H7 (cell line): ENCODE measurements at places on chromosomes 3 and 15.

DNA sequence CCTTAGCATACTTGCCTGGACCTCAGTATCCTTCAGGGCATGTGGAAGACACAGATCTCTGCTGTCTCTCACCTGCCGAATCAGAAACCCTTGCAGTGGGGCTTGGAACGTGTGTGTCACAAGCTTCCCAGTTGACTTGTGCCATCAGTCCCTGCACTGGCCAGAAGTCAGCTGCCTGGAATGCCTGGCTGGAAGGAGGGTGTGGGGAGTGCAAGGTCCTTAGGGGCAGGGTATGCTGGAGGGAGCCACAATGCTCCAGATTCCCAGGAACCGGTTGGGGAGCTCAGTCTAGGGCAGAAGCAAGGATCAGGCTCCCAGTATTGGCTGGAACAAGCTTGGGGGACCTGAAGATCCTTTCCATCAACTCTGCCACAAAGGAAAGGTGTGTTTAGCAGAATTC is 27.1 kb downstream of the SPSB4 start:
- DNase-seq = no peak

DNA sequence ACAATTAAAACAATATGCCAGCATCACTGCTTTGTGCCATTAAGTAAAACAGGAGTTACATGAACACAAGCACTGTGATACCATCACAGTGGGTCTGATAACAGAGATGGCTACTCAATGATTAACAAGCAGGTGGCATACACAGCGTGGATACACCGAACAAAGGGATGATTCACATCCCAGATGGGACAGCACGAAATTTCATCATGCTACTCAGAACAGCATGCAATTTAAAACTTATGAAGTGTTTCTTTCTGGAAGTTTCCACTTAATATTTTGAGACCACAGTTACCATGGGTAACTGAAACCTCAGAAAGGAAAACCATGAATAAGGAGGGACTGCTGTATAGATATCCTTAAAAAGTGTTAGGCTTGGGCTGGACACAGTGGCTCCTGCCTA is 44.5 kb downstream of the SLC24A1 start:
- DNase-seq = no peak

DNA sequence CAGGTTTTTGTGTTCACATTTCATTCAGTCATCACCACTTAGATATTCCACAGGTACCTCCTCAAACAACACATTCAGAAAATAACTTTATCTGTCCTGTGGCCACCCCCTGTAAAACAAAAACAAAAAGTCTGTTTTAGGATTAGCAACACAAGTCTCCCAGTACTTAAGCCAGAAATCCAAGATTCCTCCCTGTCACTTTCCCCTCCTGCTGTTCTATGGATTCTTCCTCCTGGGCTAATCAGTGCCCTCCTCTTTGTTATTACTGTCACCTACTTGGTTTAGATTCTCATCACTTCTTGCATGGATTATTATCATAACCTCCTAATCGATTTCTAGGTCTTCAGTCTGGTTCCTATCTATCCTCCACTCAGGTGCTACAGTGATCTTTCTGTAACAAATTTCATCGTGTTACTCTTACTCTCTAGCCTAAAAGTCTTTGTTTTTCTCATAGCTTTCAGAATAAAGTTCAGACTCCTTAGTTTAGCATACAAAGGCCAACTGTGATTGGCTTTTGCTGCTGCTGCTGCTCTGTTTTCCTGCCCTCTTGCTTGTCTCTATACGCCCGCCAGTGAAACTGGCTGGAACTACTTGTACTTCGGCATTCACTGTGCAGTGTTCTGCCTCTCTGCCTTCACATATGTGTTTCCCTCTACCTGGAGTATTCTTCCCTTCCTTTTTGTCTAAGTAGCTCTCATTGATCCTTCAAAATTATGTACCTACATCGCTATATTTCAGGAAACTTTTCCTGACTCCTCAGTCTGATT is 32.2 kb downstream of the PPP2R3A start:
- DNase-seq = no peak

DNA sequence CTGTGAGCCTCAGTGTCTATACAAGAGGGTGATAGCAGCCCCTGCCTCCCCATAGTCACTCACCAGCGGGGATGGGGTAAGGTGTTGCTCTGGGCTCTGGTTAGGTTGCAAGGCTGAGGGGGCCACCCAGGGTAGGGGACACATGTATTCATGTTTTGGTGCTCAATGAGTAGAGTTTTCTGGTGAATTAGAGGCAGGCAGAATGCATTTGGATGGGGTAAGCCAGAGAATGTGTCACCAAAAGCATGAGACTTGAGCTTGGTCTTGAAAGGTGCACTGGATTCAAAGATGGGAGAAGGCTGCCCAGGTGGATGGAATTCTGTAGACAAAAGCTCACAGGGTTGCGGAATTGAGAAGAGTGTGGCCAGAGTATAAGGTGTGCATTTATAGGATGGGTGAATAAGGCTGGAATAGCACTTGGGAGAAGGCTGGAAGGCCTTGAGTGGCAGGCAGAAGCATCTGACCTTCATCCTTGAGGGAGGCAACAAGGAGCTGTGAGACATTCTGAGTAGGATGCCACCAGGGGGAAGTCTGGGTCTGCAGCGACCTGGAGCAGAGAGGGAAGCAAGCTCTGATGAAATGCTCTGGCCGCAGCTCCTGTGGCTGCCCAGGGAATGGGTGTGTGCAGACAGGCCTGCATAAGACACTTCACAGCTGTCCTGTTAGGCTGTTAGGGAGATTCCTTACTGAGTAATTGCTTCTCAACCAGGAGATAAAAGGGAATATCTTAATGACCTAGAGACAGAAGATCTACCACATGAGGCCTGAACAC is 149.6 kb downstream of the CHDH start:
- no peak for DNase-seq

- no peak for DNase-seq
Observed at GRCh38 chr3:36166477-36166876, 213.8 kb upstream of the STAC start.

DNA sequence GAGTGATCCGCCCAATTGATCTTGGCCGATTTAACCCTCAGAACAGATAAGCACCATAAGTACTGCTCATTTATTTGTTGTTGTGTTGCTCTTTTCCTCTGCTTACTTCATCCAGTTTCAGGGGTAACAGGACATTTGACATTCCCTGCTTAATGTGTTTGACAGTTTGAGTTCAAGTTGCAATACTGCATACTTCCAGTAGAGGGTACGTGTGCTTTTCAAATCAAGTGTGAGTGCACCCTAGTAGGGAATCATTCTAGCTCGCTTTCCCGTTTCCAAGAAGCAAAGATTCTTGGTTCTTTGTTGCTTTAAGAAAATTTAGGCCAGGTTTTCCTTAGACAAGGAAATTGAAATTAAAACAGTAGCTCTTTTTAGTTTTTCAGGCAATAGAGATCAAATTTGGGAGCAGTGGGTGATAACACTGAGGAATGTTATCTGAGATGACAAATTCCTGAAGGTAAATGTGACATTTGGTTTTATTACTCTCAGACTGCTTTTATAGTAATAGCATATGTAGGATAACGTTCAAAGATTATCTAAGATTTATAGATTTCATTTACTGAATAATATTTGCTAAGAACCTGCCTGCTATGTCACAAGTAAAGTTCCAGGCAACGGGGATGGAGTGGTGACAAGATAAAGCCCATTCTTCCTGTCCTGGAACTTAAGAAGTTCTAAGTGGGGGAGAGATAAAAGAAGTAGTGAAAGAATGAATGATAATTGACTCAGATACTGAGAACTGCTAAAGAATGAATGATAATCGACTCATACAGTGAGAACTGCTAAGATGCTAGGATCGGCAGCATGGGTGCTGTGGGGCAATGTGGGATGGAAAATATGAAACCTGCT is 73.3 kb downstream of the SYNPR start:
- peak; percentile 44 for DNase-seq

- DNase-seq = no peak
Observed at GRCh38 chr3:56952061-56952460, 108.4 kb upstream of the SPATA12 start.

DNA sequence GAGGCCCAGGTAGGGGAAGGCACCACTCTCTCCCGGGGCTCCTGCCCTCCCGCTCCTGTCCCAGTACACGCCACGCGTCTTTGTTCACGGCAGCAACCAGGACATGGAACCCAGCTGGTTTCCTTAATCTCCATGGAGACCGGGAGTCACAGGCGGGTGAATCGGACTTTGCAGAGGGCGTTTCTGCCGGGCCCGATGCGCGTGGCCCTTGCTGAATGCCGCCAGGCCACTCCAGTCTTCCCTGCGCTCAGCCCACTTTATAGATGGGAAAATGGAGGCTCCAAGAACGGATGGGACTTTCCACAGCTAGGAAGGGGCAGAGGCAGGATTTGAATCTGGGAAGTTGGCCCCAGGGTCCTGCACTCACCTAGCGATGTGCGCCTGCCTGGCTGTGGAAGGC is 7.4 kb downstream of the PLXND1 start:
- no peak for DNase-seq

DNA sequence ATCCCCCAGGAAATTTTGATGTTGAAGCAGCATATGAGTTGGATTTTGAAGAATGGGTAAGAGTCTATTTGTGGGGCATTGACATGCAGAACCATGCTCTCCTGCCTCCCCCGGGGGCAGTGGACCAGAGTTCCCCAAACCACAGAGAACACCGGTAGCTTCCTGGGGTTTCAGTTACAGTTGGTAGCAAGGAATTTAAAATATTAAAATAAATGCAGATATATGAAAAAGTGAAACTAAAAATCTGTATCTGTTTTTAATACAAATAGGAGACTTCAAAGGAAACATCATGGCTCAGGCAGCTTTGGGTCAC is 37.4 kb downstream of the SLC9A9 start:
- no peak for DNase-seq

DNA sequence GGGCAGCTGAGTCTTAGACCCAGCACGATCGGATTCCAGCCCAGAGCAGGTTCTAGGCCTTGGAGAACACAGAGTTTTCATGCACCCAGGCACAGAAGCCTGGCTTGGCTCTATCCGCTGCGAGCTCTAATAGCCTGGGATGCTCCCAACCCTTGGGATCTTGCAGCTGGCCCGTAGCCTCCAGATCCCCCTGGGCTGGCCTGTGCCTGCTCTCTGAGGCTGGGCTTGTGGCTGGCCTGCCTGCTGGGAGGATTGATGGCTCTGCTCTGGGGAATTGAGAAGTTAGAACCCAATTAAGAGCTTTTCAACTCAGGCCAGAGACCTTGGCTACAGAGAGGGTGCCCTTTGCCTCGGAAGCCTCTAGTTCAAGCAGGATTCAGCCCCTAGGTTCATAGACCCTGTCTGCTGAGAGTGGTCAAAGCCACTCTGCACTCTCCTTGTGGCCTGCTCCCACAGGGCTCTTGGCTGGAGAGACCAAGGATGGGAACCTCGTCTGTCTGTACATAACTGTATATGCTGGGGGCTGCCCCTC is 64.4 kb downstream of the MAGEF1 start:
- DNase-seq = no peak

DNA sequence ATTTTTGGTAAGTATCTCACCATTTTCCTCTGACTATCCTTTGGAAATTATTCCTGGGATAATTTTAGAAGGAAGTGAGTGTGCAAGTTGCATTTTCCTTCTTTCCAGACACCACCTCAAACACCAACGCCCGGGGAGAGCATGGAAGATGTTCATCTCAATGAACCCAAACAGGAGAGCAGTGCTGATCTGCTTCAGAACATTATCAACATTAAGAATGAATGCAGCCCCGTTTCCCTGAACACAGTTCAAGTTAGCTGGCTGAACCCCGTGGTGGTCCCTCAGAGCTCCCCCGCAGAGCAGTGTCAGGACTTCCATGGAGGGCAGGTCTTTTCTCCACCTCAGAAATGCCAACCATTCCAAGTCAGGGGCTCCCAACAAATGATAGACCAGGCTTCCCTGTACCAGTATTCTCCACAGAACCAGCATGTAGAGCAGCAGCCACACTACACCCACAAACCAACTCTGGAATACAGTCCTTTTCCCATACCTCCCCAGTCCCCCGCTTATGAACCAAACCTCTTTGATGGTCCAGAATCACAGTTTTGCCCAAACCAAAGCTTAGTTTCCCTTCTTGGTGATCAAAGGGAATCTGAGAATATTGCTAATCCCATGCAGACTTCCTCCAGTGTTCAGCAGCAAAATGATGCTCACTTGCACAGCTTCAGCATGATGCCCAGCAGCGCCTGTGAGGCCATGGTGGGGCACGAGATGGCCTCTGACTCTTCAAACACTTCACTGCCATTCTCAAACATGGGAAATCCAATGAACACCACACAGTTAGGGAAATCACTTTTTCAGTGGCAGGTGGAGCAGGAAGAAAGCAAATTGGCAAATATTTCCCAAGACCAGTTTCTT is 3.9 kb downstream of the NFKBIZ start:
- no peak for DNase-seq

DNA sequence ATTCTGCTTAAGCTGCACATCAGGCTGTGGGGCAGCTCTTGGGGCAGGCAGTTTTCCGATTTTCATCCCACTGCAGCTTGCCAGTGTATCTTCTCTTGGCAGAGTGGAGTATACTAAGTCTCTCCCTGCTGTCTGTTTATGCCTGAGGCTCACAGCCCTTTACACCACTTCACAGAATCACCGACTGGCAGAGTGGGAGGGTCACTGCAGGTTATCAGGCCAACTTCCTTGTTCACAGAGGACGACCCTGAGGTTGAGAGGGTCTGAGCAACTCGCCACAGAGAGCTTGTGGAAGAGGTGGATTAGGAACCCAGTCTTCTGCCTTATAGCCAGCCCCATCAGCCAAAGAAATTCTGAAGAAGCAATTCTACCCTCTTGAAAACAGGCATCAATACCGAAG is 30.9 kb downstream of the KIF9 start:
- DNase-seq = no peak

GRCh38 chr15:64740311-64741170 is 34.8 kb downstream of the RBPMS2 start:
- DNase-seq = no peak

DNA sequence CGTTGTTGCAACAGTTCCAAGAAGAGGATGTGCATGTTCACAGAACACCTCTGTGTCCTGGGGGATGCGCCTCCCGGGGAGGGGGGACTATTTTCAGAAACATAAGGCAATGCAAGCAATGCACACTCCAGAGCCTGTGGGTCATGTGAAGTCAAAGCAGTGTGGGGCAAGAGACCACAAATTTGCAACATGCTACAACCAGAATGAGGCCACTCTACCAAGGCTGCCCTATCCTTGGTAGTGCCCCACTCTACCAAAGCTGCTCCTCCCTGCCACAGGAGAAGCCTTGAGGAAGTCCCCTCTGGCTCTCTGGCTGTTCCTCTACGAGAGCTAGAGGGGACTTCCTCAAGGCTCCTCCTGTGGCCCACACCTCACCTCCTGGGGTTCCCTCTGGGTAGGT is 8.4 kb upstream of the NR2C2 start:
- no peak for DNase-seq

GRCh38 chr3:4634894-4635293 is 141.7 kb downstream of the ITPR1 start:
- no peak for DNase-seq

GRCh38 chr3:15606434-15606891 is 4.9 kb downstream of the BTD start:
- no peak for DNase-seq
